ENCODE measurements at places on chromosomes 3 and 15.
A peak's percentile ranks its signal among the peaks of the same experiment; 100 is the strongest.

DNA sequence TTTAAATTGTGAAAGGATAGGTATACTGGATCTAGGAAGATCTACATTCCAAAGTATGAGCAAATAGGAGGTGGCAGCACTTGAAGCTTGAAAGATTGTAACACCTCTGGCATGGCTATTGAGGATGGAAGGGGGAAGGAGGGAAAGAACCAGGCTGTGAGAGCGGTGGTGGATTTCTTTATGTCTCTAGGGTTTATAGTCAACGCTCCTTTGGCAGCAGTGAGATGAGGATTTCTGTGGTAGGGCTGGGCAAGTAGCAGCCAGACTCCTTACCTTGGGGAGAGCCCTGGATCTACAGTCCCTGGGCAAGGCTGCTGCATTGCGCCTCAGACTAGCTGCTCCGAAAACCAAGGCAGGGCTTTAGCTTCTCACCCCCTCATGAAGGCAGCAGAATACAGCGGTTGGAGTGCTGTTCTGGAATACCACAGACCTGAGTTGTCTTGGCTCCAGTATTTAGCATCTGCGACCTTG lies 53.2 kb downstream of the MEF2A start:
- DNase-seq: no peak

- DNase-seq: no peak
These were observed 267.4 kb upstream of the HES1 start for GRCh38 chr3:193868590-193868989.

DNA sequence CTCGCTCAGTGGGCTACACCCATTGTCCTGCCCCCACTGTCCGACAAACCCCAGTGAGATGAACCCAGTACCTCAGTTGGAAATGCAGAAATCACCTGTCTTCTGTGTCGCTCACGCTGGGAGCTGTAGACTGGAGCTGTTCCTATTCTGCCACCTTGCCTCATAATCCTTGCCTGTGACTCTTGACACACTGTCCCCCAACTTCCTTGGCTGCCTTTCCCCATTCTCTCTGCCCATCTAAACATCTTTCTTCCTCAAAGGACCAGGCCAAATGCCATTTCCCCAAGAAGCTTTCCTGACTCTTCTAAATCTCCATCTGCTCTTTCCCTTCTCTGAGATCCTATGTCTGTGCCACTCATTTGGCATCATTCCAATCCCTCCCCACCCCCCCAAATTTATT lies 9.7 kb upstream of the CD80 start:
- DNase-seq: no peak

DNA sequence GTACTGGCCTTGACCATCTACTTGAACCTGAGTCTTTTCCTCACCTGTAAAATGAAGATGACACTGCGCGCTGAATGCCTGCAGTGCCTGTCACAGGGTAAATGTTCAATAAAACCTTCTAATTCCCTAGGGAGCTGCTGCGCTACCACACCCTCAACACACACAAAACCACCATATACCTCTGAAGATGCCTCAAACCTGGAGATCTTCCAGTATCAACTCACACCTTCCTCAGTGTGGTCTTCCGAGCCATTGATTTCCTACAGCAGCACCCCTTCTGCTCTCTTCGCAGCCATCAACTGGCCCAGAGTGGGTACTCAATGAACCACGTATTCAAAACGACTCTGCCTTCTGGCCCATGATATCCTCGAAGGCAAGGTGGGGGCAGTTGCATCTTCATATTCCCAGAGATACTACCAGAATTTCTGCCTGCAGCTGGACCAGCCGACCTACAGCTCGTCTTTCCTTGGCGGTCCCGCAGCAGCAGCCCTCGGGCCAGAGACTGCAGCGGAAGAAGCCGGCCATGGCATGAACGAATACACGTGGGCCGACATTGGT lies 695 bp downstream of the RPL32 start:
- DNase-seq: no peak

DNA sequence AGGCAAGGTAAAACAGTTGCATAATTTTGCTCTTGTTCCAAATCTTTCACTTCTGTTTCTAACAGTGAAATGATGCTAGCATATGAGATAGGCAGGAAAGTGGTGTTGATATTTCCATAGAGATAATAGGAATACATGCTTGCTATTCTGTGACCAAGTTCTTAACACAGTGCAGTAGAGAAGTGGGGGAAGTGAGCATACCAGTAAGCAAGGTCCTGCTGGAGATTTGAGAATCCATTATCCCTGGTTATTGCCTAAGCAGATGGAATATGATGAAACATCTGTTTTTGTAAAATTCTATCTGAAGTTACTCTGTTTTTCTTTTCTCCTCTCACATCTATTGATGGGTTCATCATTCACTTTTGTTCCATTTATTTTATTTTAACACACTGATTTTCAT lies 28.7 kb downstream of the USP8 start:
- DNase-seq: no peak

- DNase-seq: peak; percentile 64
These were observed 144.6 kb upstream of the MEF2A start for GRCh38 chr15:99421172-99421656.

GRCh38 chr3:143236226-143236964 lies 116.8 kb downstream of the CHST2 start:
- DNase-seq: no peak

DNA sequence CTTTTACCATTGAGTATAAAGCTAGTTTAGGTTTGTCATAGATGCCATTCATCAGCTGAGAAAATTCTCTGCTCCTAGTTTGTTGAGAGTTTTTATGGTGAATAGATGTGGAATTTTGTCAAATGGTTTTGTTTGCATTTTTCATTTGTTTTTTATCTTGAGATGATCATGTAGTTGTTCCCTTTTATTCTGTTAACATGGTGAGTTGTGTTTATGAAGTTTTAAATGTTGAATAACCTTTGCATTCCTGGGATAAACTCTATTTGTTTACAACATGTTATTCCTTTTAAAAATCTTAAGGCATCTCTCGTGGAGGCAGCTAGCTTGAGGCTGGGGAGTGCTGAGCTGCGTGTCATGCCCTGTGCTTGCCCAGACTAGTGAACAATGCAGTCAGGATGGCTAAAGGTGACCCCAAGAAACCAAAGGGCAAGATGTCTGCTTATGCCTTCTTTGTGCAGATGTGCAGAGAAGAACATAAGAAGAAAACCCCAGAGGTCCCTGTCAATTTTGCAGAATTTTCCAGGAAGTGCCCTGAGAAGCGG lies 48.5 kb downstream of the ANAPC13 start:
- DNase-seq: no peak

GRCh38 chr3:42814914-42815507 lies 5.8 kb downstream of the ACKR2 start:
- no peak for DNase-seq

GRCh38 chr3:12194209-12194608 lies 35.5 kb upstream of the TIMP4 start:
- no peak for DNase-seq

DNA sequence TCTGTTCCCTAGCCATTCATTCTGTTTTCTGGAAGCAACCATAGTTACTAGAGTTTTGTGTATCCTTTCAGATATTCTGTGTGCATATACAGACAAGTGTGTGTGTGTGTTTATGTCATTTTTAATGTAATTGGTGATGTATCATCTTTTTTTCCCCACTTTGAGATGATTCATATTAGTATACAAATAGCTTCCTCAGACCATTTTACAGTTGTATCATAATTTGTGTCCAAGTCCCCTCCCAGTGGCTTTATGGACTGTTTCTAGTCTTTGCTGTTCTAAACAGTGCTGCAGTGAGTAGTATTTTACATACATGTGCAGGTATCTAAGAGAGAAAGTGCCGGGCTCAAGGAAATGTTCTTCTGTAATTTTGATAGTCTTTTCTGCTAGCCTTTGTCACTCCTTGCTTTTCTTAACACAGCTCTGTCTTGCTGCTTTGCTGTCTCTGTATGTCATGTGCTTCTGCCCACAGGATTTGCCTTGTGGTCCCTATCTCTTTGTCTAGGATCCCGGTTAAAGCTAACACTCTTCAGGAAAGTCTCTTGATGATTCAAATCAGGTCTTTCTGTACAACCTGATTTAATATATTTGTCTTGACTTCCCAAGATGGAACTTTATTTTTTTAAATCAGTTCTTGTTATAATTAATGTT lies 31.5 kb upstream of the FBXL22 start:
- DNase-seq: no peak

DNA sequence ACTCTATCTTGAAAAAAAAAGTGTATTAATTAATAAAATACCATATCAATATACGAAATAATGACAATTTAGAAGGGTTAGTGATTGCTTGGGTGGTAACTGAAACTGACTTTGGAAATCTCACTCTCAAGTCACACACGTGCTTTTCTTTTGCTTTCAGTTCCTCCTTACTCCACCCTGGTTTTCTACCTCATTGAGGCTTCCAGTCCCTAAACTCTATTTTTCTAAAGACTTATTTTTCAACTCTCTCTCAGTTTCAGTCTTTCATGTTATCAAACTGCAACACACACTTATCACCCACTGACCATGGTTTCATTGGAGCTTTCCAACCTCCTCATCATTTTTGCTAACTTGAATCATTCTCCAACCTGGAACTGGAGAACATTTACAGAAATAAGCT lies 23.5 kb downstream of the IL12A start:
- DNase-seq: no peak

DNA sequence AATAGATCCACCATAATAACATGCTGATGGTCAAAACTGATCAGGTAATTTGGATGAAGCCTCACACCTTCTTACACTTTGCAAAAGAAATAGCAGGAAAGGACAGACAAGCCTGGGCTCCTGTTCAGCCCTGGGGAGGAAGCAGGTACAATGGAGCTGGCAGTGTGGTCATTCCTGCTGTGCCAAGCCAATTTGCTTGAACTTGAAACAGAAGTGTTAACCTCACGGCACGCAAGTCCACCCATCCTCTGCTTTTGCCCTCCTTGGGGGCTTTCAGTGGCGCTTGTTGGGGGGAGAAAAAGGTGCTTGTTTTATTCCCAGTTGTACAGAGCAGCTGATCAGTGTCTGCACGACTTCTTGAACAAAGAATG lies 36.8 kb upstream of the RFTN1 start:
- no peak for DNase-seq

- no peak for DNase-seq
These were observed 175.5 kb upstream of the CTDSPL start for GRCh38 chr3:37686220-37686619.

DNA sequence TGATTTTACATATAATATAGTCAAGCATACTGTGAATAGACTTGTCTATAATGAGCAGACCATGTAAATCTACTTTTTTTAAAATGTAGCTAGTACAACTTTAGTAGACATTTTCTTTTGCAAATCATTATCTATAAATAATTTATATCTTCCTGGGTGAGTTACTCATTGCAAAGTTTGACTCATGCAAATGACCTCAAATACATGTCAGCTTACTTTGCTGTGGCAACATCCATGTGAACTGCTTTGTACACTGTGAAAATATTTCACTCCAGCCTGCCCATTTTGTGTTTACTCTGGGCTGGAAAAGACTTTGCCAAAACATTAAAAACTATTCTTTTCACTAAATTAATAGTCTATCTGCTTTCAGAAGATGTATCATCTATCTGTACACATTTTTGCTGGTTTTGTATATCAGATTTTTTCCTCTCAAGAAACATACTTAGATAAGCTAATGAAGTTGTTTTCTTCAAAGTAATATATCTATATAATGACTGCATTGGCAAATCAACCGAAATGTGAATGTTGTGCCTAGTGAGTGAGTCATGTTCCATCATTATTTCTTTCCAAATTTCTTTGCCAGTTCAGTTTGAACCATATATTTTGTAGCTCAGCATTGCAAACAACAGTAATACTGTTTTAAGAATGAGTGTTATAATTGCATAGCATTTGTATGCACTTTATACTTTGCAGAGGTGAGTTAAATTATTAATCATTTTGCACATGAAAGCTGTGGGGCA lies 26.5 kb downstream of the IGSF10 start:
- DNase-seq: no peak

DNA sequence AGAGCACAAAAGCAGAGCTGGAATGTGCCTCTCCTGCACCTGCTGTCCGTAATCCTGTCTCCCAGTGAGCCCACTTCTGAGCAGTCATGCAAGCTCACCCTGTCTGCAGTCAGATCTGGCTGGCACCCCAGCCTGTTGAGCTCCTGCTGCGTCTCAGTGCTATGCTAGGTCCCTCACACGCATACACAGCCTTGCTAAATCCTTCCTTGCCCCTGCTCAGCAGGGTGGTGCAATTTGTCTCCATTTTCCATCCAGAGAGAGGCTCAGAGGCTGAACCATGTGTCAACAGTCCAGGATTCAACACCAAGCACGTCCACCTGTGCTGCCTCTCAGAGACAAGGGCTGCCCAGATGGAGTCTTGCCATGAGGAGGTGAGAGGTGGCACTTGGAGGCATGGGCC lies 11.0 kb downstream of the POMGNT2 start:
- no peak for DNase-seq
